Fibroblast of the conjunctiva (primary cell): ENCODE measurements at places on chromosomes 1 and 21.

DNA sequence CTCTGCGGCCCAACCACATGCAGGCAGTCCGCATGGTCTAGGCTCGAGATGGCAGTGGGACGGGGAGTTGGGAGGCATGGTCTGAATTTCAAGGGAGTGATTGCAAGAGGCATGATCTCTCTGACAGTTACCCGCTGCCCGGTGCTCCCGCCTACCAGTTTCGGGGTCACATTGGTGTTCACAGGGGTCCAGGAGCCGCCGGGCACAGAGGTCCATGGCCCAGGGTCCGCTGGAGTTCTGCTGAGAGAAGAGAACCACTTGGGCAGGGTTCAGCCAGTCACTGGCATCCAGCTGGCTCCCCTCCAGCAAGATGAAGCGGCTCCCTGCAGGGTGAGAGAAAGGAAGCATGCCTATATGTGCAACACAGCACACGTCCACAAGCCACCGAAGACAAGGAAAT is 141.3 kb downstream of the ASTN1 start:
- no peak for DNase-seq

- DNase-seq, result no peak
Observed at GRCh38 chr1:209134001-209134400, 449.5 kb upstream of the CAMK1G start.

- DNase-seq, result no peak
Observed at GRCh38 chr21:35448876-35449599, 399.9 kb upstream of the RUNX1 start.

GRCh38 chr1:94871031-94871430 is 50.9 kb downstream of the SLC44A3 start:
- no peak for DNase-seq

GRCh38 chr1:239897458-239897857 is 194.2 kb upstream of the FMN2 start:
- no peak for DNase-seq
